ENCODE measurements at places on chromosomes 1 and 21. TPM values are rescaled to one million over a fixed set of nuclear protein-coding genes. Genes with fewer than 3 reads are reported as not detected.
A peak's percentile ranks its signal among the peaks of the same experiment; 100 is the strongest.

DNA sequence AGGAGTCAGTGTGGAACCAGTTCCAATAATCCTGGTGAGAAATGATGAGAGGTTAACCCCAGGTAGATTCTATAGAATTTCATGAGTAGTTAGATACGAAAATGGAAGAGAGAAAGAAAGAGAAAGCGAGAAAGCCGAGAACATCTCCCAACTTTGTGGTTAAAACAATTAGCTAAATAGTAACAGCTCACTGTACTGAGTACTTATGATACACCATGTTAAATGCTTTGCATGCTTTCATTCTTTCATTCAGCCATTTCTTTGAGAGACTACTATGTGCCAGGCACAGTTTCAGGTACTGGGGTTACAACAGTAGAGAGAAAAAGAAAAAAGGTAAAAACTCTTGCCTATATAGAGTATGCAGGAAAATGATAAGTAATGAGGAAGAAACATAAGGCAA is 109.7 kb upstream of the SYT6 start:
- DNase-seq = no peak

DNA sequence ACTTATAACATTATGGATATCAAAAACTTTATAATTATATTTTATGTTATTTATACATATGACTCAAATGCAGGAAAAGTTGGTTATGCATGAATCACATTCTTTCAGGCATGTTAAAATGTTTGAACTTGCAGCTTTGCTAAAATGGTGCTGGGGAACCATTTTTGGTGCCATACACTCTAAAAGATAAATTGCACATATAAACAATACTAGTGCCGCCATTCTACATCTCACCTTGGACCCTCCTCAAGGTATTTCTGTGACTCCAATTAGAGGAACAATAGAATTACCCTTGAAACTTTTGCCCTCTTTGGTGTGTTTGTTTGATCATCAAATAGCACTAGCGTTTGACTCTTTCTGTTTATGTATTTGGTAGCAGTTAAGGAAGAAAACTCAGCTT is 997 bp downstream of the PRKACB start:
- DNase-seq = peak; percentile 13

GRCh38 chr1:31216016-31216415 is 23.7 kb downstream of the NKAIN1 start:
- peak; percentile 17 for DNase-seq

- peak; percentile 85 for DNase-seq
Observed at GRCh38 chr21:17371450-17371849, 141.4 kb upstream of the CXADR start.

DNA sequence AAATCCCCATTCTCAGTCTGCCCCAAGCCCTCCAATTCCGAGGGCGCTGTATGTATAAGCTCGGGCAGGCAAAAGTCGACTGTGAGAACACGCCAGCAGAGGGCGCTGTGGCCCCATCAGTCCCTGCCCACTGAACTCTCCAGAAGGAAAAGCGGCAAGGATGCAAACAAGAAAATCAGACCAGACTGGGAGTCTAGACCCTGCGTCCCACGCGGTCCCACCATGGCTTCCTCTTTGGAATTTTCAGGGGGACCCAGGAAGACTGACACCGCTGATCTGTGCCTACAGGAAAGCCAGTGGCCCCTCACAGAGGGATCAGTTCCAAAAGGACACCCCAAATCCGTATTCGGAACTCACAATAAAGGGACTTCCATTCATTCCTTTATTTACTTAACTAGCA is 19.5 kb downstream of the TEX35 start:
- DNase-seq = peak; percentile 85

DNA sequence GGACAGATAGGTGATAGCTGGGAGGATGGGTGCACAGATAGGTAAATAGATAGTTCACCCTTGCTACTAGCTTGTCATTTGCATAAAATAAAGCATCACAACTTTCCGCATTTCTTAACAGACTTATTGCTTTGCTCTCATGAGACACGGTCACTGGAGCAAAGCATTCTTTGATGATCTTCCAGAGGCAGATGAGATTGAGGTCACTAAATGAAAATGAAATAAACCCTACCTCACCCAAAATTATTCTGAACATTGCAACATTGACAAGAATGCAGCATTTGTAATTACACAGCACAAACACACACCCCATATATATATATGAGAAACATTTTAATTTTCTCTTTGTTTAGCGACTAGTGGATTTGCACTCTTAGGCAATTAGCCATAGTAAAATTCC is 107.6 kb downstream of the SNX7 start:
- no peak for DNase-seq

GRCh38 chr21:34818662-34819158 is 149.9 kb downstream of the CLIC6 start:
- DNase-seq = no peak

DNA sequence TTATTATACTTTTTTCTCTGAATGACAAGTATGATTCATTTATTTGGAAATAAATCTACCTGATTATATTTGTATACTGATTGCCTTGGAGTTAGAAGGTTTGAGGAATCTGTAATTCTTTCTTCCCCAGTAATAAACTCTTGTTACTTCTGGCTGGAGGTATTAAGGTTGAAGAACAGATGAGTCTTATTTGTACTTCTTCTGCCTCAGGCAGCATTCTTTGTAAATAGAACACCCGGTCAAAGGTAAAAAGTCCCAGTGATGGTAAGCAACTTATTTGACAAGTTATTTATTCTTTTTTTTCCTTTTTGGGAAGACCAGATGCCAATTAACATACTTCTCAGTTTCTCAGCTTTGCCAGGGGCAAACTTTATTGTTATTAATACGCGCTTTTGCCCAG is 12.9 kb downstream of the SNX27 start:
- DNase-seq = no peak

GRCh38 chr1:41696381-41696780 is 211.9 kb upstream of the EDN2 start:
- no peak for DNase-seq

DNA sequence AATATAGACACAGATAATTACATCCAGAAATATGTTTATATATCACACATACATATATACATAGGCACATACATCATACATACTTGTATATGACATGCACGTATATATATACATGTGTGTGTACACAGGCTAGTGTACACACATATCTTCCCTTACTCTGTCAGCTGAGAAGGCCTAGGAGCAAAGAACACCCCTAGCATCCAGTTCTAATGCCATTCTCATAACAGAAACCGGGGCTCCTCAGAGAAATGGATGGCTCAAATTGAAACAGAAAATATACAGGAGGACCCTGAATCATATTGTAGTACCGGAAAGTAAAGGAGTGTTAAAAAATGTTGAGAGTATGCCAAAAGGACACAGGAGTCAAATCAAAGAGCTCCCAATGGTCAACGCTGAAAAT is 19.7 kb upstream of the HYI start:
- DNase-seq = no peak

- no peak for DNase-seq
Observed at GRCh38 chr1:172121081-172121717, 279.9 kb downstream of the DNM3 start.

DNA sequence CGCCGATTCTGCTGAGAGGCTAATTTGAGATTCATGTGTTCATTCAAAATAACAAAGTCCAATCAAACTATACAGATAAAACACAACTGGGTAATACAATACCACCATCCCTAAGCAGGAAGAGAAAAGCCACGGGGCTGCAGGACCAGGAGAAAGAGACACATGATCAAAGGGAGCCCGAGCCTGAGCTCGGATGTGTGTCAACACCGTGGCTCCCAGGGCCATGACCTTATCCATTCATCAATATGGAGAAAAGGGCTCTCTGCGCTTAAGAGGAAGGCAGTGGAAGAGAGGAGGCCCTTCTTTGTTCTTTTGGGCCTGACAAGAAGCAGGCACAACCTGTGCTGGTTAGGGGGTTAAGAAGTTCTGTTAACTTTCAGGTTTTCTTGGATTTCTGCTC is 56.7 kb downstream of the HUNK start:
- DNase-seq = no peak

DNA sequence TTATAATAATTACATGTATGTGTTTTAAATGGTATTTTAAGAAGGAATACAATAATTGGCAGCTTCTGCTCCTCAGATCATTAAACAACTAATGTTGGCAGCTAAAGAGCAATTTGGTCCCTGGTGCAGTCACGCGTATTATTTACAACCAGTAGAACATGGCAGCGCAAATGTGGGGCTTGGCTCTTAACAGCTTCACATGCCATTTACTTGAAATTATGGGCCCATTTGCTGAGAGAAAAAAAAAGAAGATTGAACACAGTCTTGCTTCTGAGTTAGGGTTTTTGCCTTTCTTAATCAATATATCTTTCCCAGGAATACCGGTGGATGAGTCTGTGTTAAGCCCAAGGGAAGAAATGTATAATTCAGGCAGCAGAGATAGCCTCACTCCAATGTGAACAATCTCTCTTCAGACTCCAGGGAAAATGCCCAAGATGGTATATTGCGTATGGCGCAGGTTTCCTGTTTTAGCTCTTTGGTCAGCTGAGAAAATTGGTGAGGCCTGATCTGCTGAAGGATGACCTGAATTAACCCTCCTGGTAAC is 174.5 kb downstream of the DISC1 start:
- DNase-seq = no peak

GRCh38 chr1:95118710-95119109 is 1.6 kb downstream of the TLCD4 start:
- DNase-seq = no peak

DNA sequence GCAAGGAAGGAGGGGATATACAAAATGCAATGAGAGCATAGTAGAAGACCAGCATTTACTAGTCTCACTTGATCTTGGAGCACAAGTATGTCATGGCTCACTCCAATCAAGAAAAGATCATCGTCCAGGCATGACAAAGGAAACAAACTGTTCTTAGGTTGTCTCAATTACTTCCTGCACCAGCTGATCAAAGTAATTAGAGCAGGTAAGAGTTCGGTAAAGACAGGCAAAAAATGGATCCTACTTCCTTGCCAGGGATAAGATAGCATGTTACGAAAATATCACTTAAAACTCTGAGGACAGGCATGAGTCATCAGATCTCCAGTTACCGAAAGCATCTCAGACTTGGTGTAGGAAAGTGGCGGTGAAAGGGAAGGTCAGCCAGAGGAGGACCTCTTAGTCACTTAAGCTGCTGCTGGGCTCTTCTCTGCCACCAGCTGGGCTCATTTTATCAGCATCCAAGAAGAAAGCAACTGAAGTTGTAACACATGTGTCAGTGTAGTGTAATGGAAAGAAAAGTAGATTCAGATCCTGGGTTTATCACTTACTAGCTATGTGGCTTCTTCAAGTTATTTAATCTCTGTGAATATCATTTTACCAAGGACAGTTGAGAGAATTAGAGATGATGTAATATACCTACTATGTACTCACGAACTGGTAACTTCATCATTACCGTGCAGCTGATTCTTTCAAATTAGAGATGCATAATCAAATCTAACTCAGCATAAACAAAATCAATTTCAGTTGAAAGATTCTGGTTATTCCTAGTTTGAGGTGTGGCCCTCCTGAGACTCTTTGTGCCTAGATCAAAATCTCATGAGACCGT is 46.8 kb downstream of the XCL1 start:
- DNase-seq = peak; percentile 96

DNA sequence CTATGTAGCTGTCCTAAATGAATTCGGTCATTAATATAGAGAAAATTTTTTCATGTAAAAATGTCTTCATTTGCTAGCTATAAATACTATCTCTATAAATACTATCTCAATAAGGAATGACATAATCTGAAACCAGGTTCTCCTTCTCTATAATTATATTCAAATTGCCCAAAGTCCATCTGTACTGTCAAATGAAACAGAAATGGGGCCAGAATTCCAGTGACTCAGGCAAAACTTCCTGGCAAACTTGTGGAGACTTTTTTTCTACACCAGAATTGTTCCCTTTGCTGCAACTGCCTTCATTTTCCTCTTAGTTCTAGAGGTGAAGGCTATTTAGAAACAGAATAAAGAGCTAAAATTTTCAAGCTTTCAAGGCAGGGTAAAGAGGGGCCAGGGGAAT is 152.5 kb downstream of the KCNH1 start:
- no peak for DNase-seq

DNA sequence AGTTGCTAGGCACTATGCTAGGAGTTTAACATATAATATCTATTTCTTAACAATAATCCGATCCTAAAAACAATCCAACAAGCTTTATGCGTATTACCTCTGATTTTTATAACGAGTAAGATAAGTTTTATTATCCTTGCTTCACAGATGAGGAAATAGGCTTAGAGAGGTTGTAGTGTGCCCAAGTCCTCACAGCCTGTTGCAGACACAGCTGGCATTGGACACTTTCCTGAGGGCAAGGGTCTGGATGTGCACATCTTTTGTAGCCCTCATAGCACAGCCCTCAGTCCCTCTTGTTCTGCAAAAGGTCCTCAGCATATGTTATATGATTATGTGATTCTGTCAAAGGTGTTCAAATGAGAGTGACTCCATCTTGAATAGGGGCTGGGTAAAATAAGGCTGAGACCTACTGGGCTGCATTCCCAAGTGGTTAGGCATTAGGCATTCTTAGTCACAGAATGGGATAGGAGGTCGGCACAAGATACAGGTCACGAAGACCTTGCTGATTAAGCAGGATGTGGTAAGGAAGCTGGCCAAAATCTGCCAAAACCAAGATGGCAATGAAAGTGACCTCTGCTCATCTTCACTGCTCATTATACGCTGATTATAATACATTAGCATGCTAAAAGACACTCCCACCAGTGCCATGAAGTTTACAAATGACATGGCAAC is 75.7 kb upstream of the F3 start:
- peak; percentile 60 for DNase-seq

DNA sequence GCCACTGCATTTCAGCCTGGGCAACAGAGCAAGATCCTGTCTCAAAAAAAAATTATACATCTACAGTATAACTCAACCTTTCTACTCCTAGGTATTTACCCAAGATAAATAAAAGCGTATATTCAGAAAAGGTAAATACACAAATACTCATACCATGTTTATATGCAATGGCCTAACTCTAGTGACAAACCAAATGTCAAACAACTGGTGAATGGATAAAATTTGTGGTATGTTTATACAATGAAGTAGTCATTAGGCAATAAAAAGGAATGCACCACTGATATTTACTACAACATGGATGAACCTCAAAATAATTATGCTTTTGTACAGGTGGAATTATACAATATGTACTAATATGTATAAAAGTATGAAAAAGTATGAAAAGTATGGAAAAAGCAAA is 174.2 kb upstream of the GORAB start:
- no peak for DNase-seq

- peak; percentile 43 for DNase-seq
Observed at GRCh38 chr1:167373398-167373797, 144.9 kb downstream of the CD247 start.

- no peak for DNase-seq
Observed at GRCh38 chr1:116821763-116822162, 67.5 kb downstream of the CD2 start.

Gene PTBP2
- polyA plus RNA-seq = 5.2 TPM

Gene CDC14A
- 1.8 TPM for polyA plus RNA-seq

Gene SPRR2G
- not detected for polyA plus RNA-seq

Gene LSM10
- polyA plus RNA-seq = 72.5 TPM

Gene GPR137B
- polyA plus RNA-seq = 30.6 TPM

Data from GM23248 (cell line).